ENCODE measurements at places on chromosomes 13 and 19.

DNA sequence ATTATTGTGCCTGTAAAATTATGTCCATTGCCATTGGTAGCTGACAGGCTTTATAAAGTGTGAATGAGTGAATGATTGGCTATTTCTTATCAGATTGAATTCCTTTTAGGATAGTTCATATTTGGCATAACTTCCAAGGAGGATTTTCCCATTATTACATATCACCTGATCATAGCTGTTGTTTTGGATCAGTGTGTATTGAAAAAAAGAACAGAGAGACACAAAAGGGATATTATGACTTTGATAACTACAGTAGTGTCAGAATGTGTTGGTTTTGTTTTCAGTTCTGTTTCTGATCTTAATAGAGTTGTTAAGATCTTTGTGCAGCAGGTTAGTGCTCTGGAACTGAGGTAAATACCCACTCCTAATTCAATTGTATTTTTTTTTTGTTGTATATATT, 103.8 kb downstream of the LRCH1 start:
- peak; percentile 30 for DNase-seq

- no peak for DNase-seq
Measured at GRCh38 chr13:110134801-110135200, 172.2 kb downstream of the COL4A1 start.

DNA sequence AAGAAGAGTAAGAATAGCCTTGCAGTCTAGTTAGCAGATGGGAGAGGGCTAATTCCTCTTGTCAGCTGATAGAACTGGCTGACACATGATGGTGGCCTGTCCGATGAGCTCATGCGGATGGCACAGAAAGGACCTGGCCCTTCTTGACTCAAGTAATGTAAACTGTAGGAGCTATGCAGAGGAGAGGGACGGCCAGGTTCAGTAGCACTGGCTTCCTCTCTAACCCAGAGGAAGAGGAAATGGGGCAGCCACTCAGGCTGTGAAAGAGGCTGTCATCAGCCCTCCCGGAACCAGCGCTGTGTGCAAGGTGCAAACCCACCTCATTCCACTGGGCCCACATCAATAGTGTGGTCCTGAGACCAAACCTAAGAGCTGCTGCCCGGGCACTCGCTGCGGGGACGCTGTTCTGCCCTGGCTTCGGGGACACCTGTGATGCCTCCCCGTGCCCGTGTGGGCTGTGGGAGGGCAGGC, 30.8 kb upstream of the USE1 start:
- DNase-seq = no peak

- no peak for DNase-seq
Measured at GRCh38 chr19:13483215-13483614, 23.1 kb downstream of the CACNA1A start.

DNA sequence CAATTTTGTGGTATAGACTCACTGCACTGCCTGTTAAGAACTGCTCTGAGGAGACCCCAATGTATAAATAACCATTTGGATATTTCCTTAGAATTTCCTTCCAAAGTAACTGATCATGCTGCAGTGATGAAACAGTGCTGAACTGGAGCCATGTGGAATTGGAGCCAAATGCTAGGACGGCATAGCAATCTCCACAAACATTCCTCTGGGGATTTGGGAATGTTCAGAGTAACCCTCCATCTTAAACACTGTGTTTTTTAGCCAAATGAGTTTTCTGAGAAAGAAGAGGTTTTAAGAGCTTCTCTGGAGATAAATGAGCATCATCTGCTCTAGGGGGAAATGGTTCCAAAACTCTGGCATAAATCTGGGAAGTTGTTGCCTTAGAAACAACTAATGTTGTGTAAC, 98.2 kb downstream of the OLFM4 start:
- DNase-seq = no peak

DNA sequence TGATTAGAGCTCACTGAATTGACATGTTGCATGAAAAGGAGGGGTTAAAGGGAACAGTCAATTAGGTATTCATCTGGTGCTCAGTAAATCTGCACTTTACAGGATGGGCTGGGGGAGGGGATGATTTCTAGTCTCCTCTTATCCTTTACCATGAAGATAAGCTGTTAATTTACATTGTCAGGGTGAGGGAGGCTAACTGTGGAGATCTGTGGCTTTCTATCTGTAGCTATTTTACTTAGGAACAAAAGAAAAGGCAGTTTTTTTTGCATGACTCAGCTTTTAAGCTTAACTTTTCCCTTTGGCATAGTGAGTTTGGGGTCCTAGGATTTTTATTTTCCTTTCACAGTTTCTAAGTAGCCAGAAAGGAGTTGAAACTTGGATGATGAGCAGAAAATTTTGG, 253.3 kb downstream of the LMO7 start:
- DNase-seq = no peak

All from ACHN (cell line).